Endodermal cell (in vitro differentiated cells): ENCODE measurements at places on chromosomes 12 and 14.

- no peak for DNase-seq
Measured at GRCh38 chr14:35503646-35504045, 30.3 kb upstream of the INSM2 start.

GRCh38 chr14:67633451-67634147, 13.9 kb downstream of the ARG2 start:
- no peak for DNase-seq

GRCh38 chr12:127675936-127676335, 591.0 kb upstream of the TMEM132C start:
- no peak for DNase-seq

- no peak for DNase-seq
Measured at GRCh38 chr12:60666895-60667294, 1071.1 kb downstream of the SLC16A7 start.

GRCh38 chr14:21241218-21241819, 27.9 kb downstream of the HNRNPC start:
- DNase-seq, result no peak

DNA sequence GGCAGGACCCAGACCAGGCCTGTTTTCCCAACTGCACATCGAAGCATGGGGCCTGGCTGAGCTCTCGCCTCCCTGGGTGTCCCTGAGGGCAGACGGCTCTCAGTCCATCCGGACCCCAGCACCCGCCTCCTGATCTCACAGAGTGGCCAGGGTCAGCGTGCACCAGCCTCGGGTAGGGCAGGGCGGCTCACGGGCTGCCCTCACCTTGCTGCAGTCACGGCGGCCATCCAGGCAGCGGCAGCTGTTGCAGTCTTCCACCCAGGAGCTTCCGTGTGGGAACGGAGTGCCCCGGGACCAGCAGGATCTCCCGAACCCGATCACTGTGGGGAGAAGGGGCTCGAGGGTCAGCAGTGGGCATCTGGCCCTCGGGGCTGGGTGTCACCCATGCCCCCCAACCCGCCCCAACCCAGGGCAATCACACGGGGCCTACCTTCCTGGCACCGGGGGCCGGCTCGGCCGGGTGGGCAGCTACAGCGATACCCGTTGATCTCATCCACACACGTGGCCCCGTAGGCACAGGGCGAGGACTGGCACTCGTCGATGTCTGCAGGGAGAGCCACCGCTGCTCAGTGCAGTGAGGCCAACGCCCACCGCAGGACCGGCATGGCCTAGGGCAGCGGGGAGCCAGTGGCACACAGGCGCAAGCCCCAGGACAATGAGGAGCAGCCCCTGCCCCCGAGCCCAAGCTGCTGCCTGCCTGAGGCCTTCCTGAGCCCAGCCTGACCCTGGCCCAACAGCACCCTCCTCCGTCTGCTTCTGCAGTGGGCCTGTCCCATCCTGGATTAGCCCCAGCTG, 22.2 kb downstream of the JAG2 start:
- DNase-seq, result peak; percentile 46

DNA sequence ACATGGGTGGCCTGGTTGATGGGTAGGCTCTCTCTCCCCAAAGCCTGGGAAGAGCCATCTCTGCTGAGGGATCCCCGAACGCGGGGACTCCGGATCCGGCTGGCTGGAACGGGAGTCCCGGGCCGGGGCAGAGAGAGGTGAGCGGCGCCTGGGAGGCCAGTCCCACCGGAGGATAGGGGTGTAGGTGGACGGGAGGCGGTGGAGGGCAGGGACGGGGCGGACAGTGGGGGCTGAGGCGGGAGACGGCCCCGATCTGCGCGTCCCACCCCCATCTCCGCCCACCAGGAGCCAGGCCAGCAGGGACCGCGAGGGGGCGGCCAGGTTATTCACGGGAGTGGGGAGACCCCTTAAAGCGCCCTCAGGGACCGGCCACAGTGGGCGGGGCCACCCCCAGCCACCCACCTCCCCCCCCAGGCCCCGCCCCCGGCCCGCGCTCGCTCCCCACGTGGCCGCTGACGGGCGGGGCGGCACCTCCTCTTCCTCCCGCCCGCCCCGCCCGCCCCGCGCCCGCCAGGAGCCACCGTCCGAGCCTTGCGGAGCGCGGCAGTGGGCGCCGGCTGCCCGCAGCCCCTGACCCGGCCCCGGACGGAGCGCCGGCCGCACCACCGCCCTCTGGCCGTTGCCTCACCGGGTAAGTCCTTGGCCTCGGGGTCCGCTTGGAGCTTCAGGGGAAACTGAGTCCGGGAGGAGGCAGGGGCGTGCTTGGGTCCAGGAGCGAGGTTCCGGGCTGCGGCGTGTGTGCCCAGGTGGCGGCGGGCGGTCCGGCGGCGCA, at the start of gene INF2:
Gene INF2 (plus strand): TSS at position 510 of the 772 bp plus-strand sequence. CDS start 11,748 bp downstream, outside the sequence.
- DNase-seq, result peak; percentile 88
